Right lobe of liver (tissue), 6 donors: ENCODE measurements at places on chromosomes 2 and 18. TPM values are rescaled to one million over a fixed set of nuclear protein-coding genes. Genes with fewer than 3 reads are reported as not detected.

The ATP6V1C2 gene
- not detected for total RNA-seq

The PTPRM gene
- 15.1 TPM for total RNA-seq

The IL36RN gene
- not detected for total RNA-seq

The CYP1B1 gene
- total RNA-seq: 5.6 TPM

The CGREF1 gene
- 22.6 TPM for total RNA-seq

The ERBB4 gene
- 0.59 TPM for total RNA-seq

DNA sequence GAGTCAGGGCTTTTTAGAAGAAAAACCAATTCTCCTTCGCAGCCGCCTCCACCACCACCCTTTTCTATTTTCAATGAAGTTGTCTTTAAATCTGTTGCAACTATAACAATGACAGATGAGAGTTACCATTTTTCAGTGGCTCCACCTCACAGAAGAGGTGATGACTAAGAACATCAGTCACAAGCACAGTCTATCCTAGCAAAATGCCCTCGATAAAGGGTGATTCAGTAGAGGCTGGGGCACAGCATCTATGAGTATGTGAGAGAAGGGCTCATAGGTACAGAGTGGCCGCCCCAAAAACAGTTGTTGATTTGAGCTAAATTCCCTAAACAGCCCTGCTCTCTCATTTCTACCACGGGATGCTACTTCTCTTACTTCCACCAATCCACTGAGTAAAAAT, 310.8 kb upstream of the MGAT5 start:
- DNase-seq: no peak

DNA sequence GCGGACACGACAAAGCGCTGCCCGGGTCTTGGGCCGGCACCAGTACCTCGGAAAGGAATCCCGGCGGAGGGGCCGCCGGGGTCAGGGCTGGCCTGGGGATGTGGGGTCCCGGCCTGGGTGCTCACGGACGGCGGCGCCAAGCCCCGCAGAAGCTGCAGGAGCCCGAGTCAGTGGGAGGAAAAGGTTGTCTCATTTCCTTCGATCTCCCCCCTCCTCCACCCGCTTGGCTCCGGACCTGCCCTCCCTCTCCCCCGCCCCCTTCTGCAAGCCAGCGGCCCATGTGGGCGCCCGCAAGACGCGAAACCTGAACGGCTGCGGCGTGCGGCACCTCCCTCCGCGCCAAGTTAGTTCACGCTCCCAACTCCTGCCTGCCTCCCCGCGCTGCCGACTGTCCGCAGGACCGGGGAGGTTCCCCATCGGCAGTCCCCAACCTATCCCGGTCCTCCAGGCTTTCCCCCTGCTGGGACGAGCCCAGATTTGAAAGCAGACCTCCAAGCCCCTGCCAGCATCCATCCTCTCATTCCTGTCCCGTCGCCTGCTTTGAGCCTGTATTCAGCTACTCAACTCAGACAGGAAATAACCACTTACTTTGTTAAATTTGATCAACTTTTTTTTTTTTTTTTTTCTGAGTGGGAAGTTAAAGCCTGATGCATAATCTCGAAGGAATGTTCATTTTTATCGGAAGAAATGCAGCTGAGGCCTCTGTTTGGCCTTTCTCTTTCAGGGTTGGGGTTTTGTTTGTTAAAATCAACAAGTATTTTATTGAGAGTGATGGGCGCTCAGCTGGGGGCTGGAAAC, at the start of gene EVA1A:
Gene EVA1A (minus strand): TSS at position 172 of the 798 bp plus-strand sequence. CDS start 42,799 bp downstream, outside the sequence.
- peak; percentile 81 for DNase-seq

GRCh38 chr2:120702801-120703200, 32.9 kb upstream of the GLI2 start:
- no peak for DNase-seq

DNA sequence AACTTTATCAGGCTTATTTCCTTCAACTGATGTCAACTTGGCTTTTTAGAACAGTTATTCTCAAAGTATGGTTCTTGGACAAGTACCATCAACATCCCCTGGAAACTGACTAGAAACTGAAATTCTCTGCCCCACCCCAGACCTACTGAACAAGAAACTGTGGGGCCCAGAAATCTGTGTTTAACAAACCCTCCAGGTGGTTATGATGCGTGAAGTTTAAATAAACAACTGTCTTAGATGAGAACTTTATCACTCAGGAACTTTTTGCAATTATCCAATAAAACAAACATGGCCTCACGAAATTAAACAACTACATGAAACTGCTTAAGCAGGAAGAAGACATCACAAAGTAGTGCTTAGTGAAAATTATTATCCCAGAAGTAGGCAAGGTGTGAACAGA, 4.4 kb downstream of the HIBCH start:
- no peak for DNase-seq

DNA sequence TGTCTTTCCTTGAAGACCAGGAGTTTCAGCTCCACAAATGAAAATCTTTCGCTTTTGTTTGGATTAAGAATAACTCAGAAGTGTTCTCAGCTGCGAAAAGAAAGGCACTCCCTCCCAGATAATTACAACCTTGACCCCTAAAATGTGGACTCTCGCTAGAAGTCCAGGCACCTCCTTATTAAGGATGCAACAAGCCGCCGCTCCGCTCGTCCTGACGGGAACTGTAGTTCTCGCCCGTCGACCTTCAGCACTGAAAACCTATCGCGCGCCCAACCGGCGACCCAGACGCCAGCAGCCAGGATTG, 559 bp downstream of the IMMT start:
- DNase-seq: peak; percentile 96

GRCh38 chr18:1350931-1351450, 446.3 kb downstream of the ADCYAP1 start:
- no peak for DNase-seq

DNA sequence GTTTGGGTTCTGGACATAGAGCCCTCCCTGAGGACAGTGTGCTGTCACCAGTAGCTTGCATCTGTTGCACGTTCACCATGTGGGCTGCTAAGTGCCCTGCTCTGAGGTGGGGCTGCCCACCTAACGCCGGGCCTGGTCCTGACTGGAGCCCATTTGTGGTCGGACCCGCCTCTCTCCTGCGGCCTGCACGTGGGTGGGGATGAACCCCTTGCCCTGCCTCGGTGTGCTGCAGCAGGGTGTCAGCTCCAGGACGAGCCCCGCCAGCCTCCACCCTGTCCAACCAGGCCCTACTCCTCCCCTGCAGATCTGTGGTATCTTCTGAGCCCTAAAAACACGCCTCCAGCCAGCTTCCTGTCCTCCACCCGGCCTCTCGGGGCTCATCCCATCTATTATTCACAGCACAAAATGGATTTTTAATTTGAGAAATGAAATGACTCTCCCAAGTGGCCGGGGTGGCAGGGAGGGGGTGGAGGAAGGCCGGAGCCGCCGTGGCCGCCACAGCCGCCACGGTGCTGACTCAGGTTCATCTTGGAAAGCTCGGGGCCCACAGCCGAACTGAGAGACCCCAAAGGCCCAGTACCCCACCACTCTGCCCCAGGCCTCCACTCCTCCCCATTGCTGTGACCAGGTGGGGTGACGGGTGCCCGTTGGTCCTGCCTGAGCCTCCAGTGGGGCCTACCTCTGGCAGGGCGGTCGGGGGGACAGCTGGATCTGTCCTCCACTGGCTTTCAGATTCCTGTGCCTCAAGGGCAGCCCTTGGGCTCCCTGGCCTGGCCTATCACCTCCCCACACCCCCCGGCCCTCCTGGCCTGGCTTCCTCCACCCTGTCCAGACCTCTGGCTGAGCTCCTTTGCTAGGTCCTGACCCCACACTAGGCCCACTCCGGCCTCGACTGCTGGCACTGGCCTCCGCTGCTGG, 2.8 kb upstream of the ECEL1 start:
- DNase-seq: peak; percentile 54

- no peak for DNase-seq
Observed at GRCh38 chr2:23367760-23368159, 17.2 kb upstream of the KLHL29 start.

- DNase-seq: no peak
Observed at GRCh38 chr2:67234440-67234839, 162.7 kb upstream of the ETAA1 start.

DNA sequence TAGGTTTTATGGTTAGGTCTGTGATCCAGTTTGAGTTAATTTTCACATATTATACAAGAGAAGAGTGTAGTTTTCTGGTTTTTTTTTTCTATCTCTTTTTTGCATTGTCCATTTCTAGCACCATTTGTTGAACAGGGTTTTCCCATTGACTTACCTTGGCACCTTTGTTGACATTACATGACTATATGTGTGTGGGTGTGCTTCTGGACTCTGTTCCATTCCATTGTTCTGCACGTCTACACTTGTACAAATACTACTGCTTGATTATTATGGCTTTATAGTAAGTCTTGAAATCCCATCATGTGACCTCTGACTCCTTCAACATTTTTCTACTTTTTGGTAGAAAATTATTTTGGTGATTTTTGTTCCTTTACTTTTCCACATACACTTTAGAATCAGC, 38.7 kb downstream of the UBE2F start:
- DNase-seq: no peak

DNA sequence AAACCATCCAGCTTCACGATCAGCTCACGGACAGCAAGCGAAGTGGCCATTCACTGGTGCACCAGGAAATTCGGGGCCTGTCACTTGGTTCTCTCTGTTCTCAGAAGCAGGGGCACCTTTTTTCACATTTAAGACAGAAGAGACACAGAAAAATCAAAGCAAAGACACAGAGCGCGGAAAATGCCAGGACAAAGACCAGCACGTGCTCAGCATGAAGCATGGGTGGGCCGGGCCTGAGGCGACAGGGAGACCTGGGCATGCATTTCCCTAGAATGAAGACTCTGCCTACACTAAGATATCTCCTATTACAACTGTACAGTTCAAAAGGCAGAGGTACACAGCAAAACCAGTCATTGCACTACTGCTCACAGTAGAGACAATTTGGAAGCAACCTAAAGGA, 117.4 kb upstream of the ID2 start:
- no peak for DNase-seq

GRCh38 chr2:43221124-43221762, 5.2 kb downstream of the ZFP36L2 start:
- peak; percentile 62 for DNase-seq

- no peak for DNase-seq
Observed at GRCh38 chr18:75473316-75473715, 45.8 kb upstream of the SMIM21 start.

DNA sequence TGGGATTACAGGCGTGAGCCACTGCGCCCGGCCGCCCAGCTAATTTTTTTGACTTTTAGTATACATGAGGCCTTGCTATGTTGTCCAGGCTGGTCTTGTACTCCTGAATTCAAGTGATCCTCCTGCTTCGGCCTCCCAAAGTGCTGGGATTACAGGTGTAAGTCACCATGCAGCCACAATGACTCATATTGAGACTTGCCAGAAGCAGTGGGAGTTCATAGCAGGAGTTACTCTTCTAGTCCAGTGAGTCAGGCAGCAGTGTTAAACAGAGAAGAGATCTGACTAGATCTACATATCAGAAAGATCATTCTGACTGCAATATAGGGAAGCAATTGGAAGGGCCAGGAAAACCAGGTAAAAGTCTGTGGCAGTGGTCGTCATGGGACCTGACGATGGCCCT, 1.5 kb upstream of the FLACC1 start:
- DNase-seq: no peak

GRCh38 chr2:229640636-229641035, 73.7 kb downstream of the DNER start:
- DNase-seq: no peak
